MG63 (cell line): ENCODE measurements at places on chromosomes 12 and 14.

DNA sequence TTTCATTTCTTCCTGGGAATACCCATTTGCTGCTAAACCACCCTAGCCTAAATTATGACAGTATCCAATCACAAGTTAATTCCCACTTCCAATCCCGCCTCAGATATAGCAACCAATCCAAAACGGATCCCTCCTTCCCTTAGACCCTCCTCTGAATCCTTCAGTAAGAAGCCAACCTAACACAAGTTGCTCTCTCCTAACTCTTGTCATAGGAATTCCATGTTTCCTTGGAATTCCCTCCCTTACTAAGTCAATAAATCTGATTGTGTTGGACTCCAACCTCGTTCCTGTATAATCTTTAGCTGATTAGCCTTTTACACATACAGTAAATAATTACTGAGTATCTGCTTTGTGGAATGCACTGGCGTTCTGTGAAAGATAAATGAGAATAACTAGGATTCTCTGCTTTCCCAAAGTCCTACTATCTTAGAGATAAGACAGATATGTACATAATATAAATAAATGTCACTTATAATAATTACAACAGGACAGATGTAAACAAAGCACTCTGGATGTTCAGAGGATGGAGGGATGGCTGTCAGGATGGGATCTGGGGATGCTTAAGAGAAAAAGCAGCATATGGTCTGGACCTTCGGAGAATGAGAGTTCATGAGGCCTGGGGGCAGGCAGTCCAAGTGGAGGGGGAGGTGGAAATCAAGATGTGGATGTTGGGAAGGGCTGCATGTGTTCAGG lies 185.8 kb upstream of the SOX5 start:
- DNase-seq = no peak

DNA sequence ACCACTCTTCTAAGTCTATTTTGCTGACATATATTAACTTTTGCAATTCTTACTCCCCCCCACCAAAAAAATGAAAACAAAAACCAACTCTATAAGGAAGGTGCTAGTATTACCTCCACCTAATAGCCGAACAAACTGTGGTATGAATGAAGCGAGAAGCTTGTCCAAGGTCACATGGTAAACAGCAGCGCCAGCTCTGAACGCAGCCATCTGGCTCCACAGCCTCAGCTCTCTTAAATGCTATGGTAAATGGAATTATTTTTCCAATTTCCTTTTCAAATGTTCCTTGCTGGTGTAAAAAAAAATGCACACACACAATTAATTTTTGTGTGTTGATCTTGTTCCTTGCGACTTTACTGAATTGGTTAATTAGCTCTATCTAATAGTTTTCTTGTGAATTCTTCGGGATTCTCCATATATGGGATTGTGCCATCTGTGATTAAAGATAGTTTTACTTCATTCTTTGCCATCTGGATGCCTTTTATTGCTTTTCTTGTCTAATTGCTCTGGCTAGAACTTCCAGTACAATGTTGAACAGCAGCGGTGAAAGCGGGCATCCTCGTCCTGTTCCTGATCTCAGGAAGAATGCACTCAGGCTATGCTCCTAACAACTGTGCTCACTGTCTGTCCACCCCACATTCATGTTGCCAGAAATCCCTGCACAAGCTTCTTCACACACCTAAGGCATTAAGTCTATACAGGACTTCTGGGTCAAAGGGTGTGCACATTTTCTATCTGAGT lies 10.7 kb upstream of the C12orf76 start:
- no peak for DNase-seq

- no peak for DNase-seq
Observed at GRCh38 chr14:100429537-100429936, 106.4 kb downstream of the SLC25A47 start.

GRCh38 chr12:88325076-88325815 lies 183.1 kb downstream of the TMTC3 start:
- DNase-seq = peak; percentile 80

GRCh38 chr14:30450631-30451545 lies 108.1 kb upstream of the G2E3 start:
- no peak for DNase-seq

GRCh38 chr14:91796617-91797347 lies 64.9 kb upstream of the CATSPERB start:
- no peak for DNase-seq

GRCh38 chr12:127770118-127770517 lies 496.9 kb upstream of the TMEM132C start:
- no peak for DNase-seq

DNA sequence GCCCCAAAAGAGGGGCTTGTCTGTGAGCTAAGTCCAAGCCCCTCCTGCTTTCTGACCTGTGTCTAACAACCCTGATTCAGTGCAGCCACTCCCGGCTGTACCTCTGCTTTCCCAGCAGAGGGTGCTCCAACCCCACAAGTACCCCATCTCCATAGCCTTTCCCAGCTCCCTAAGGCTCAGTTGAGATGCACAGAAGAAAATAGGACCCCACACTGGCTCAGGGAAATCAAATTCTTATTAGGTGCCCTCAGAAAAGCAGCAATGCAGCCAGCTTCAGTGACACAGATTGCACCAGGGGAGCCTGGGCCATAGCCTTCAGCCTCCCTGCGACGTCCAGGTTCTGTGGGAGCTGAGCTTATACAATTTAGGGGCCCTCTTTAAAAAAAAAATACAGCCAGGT lies 49.9 kb downstream of the LRRC74A start:
- DNase-seq = peak; percentile 27

DNA sequence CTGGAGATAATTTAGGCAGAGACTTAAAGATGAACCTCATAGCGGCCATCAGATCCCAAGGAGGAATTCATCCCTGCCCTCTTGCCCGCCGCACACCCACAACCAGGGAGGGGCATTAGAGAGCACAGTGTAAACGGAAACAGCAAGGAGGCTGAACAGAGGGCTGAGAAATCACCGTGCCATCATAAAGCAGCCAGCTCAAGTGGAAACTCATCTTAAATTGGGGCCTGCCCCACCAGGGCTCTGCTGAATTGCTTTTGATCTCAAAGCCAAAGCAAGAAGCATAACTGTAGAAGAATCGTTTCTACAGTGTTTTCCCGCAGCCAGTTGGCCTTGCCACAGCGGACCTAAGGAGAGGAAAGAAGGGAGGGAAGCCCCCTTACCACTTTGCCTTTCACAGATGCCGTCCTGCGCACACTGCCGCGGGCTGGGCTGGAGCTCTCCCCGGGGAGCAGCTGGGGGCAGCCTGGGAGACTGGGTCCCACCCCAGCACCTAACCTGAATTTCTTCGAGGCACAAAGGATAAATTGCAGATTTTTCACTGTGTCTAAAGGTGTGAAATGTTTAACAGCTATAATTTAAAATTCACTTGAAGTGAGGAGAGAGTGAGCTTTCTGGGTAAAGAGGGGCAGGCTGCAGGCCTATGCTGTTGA lies 51.8 kb upstream of the MMP17 start:
- no peak for DNase-seq

DNA sequence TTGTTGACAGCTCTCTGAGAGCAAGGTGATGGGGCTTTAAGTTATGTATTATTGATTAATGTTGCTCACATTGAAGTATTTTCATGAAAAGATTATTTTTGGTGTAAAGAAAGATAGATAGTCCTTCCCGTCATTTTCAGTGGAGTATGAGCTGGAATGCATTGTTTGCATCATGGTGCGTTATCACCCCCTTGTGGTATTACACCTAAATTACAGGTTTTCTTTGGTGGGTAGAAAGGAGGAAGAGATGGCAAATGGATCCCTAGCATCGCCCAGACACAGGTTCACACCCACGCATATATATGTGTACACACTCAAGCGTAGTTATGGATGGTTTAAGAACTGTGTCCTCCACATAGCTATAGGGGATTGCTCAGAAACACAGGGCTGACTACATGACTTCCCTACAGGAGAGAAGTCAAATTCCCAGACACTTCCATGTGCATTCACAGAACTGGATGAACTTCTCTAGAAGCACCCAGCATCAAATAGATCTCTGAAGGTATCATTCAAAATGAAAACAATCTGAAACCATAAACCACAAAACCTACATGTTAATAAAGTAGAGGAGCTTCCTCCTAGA lies 14.4 kb upstream of the SERPINA10 start:
- DNase-seq = no peak

GRCh38 chr12:92290350-92290695 lies 144.7 kb upstream of the BTG1 start:
- DNase-seq = no peak

DNA sequence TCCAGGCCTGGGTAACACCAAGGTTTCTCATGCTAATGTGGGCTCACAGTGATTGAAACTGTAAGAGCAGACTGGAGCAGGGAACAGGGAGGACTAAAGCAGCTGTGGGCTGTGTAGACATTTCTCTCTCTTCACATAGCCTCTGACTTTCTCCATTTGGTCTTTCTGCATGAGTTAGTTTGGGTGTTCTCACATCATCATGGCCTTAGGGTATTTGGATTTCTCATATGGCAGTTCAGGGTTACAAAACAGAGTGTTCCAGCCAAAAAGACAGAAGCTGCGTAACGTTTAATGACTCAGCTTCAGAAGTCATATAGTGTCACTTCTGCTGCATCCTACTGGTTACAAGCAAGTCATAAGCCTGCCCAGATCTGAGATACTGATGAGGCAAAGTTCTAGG lies 52.0 kb upstream of the OSBPL8 start:
- peak; percentile 44 for DNase-seq

GRCh38 chr12:42125388-42125767 lies 19.3 kb downstream of the GXYLT1 start:
- no peak for DNase-seq

GRCh38 chr14:77032844-77033621 lies 4.5 kb upstream of the IRF2BPL start:
- DNase-seq = peak; percentile 96

- peak; percentile 46 for DNase-seq
Observed at GRCh38 chr12:46266869-46267574, 1.8 kb downstream of the SLC38A1 start.

DNA sequence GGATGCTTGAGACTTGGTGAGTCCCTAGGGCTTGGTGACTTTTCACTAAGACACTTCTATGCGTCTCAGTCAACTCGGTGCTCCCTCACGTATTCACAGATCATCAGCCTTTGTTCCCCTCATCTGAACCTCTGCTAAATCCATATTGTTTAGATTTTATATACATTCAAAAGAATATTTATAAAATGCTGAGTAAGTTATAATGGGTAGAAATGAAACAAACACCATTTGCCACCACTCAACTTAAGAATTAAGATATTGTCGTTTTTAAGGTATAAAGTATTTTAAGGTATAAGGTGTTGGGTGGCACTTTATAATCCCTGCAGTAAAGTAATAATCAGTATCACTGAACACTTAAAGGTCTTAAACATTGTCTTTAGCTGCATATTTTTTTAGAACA lies 103.0 kb downstream of the TTLL5 start:
- DNase-seq = no peak

DNA sequence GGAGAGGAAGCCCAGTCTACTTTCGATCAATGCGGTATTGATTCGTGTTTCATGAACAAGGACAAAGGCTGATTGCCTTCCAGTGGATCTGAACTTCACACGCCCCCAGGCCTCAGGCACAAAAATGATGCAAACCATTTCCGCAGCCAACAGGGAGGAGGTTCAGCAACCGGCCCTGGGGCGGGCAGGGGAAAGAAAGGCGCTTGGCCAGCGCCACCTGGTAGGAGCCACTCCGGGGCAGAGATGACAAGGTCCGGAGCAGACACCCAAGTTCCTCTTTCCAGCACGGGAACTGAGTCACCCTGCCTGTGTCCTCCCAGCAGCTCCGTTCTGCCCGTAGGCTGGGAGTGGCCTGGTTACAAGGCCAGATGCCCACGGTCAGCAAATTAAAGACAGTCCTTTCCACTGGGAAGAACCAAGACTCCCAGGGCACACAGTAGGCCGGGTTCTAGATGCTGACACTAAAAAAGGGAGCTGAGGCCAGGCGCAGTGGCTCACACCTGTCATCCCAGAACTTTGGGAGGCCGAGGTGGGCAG lies 136.3 kb downstream of the SCARB1 start:
- DNase-seq = peak; percentile 75

DNA sequence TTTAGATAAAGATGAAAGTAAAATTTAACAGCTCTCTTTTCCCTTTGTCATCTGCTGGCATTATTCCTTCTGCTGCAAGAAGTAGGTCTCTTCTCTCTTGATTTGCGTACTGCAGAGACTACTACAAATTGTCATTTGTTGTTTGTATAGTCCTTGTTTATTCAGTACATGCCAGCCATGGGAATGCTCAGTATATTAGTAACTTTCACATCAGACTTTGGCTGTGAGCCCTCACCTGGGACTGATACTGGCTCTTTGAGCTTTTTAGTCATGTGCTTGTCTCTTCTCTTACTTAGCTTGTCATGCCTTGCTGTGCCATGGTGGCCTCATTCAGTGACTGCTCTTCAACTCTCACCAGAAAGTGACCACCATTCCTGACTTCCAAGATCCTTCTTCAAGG lies 169.8 kb downstream of the PRKCH start:
- no peak for DNase-seq

DNA sequence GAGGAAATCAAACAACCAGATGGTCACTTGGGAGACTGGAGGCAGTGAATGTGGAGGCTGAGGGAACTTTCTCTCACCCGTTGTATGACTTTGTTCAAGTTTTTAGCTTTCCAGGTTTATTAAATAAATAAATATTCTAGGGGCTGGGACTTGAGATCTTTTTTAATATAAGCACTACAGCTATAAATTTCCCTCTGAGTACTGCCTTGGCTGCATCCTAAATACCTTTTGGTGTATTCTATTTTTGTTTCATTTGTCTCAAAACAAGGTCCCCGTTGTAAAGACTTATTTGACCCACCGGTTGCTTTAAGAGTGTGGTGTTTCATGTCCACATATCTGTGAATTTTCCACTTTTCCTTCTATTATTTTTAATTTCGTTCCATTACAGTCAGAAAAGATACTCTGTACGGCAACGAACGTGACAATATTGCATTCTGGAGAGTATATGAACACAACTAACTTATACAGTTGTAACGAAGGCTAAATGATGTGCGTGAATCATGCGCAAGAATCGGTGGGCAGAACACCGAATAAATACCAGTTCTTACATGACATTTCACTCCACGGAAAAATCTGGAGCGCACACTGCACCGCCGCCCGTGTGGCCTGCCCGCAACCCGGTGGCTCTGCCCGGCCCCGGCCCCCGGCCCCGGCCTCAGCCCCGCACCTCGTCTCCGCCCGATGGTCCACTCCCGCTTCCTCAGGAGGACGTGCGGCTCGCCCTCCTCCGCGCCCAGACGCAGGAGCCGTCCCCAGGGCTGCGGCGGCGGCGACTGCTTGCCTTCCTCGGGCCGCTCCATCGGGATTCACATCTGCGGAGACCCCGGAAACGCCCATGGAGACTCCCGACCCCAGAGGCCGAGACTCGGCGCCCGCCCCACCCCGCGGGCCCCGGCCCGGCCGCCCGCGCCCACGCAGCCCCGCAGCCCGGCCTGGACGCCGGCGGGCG lies 602 bp downstream of the CHFR start:
- peak; percentile 17 for DNase-seq
